Skeletal muscle tissue (tissue), 5 donors: ENCODE measurements at places on chromosomes 2 and 18. TPM values are rescaled to one million over a fixed set of nuclear protein-coding genes. Genes with fewer than 3 reads are reported as not detected.

Gene SMYD1
- 147 TPM for total RNA-seq

Gene STAM2
- 28.2 TPM for total RNA-seq

Gene CIDEA
- total RNA-seq = 2.1 TPM

Gene GLB1L
- 13.0 TPM for total RNA-seq

Gene GPBAR1
- total RNA-seq = 1.0 TPM

Gene CCDC142
- 30.3 TPM for total RNA-seq

Gene TM4SF20
- not detected for total RNA-seq

Gene RNF103
- total RNA-seq = 33.4 TPM

Gene EVX2
- total RNA-seq = under 0.01 TPM

Gene WDPCP
- 24.5 TPM for total RNA-seq

Gene RAB27B
- total RNA-seq = 1.0 TPM

Gene SIX3
- total RNA-seq = not detected

Gene DNAJB2
- 49.6 TPM for total RNA-seq

Gene PROC
- not detected for total RNA-seq

Gene RESP18
- not detected for total RNA-seq

Gene HRH4
- not detected for total RNA-seq

Gene POTEC
- total RNA-seq = not detected

Gene GALNT3
- total RNA-seq = 1.0 TPM

Gene LIMS2
- total RNA-seq = 5.7 TPM

Gene KDSR
- total RNA-seq = 12.5 TPM

Gene CCDC102B
- total RNA-seq = 21.9 TPM

Gene SOX11
- 18.3 TPM for total RNA-seq
